ENCODE measurements at places on chromosomes 5 and 9.

- DNase-seq, result no peak
Measured at GRCh38 chr9:126705767-126706697, 92.3 kb downstream of the LMX1B start.

GRCh38 chr9:109242741-109243140 is 75.7 kb upstream of the FRRS1L start:
- DNase-seq, result no peak

- no peak for DNase-seq
Measured at GRCh38 chr9:35415402-35416097, 74.4 kb upstream of the RUSC2 start.

- DNase-seq, result no peak
Measured at GRCh38 chr5:36178524-36178890, 26.6 kb downstream of the SKP2 start.

- DNase-seq, result no peak
Measured at GRCh38 chr5:36041537-36041845, 25.2 kb downstream of the UGT3A2 start.

- no peak for DNase-seq
Measured at GRCh38 chr5:138542180-138542955, 668 bp downstream of the ETF1 start.

GRCh38 chr9:102779356-102779755 is 215.8 kb upstream of the CYLC2 start:
- DNase-seq, result no peak

GRCh38 chr5:133106343-133106742 is 54.5 kb downstream of the HSPA4 start:
- DNase-seq, result no peak

GRCh38 chr9:38526591-38526990 is 93.8 kb downstream of the ANKRD18A start:
- no peak for DNase-seq

DNA sequence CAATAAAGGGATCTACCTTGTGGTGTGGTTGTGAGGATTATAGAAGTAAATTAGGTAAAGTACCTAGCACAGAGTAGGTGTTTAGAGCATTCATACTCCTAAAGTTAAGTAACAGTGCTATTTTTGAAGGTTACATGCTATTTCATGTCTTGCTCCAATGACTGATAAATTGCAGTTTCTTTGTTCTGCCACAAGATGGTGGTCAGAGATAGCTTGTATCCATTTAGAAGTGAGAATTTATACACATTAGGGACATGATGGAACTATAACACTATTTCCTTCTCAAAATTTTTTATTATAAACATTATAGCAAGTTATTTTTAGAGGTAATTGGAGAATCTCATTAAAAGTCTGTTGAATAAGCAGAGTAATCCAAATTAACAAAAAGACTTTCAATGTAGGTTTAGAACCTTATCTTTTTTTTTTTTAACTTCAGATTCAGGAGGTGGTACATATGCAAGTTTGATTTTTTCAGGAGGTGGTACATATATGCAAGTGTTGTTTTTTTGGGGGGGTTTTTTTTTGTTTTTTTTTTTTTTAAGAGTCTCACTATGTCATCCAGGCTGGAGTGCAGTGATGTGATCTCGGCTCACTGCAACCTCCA is 17.1 kb downstream of the MTREX start:
- no peak for DNase-seq

DNA sequence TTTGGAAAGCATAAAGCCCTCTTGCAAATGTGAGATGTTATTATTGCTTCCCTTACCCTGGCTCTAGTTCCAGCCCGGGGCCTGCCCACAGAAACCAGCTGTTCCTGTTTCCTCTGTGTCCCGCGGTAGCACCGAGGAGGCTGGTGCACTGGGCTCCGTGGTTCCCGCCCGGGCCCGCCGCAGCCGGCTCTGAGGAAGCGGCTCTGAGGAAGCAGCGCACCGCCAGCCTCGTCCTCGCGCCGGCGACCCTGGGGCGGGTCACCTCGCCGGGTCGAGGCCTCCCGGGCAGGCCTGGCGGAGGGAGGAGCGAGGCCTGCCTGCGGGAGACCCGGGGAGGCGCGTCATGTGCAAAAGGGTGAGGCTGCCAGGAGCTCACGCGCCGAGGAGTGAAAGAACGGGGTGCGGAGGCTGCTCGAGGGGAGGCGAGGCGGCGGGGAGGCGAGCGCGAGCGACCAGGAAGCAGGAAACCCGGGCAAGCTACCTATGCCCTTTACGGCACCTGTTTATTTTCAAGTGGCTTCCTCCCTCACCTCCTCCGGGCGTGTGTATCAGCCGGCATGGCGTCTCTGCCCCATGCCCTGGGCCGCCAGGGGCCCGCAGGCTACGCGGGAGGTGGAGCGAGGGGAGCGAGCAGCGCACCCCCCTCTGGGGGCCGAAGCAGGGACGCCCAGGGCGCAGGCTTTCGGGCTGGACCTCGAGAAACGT is 61.3 kb upstream of the MEGF10 start:
- no peak for DNase-seq

GRCh38 chr9:98610211-98610610 is 98.5 kb downstream of the GABBR2 start:
- no peak for DNase-seq

GRCh38 chr9:12809720-12810119 is 34.9 kb downstream of the LURAP1L start:
- DNase-seq, result no peak

DNA sequence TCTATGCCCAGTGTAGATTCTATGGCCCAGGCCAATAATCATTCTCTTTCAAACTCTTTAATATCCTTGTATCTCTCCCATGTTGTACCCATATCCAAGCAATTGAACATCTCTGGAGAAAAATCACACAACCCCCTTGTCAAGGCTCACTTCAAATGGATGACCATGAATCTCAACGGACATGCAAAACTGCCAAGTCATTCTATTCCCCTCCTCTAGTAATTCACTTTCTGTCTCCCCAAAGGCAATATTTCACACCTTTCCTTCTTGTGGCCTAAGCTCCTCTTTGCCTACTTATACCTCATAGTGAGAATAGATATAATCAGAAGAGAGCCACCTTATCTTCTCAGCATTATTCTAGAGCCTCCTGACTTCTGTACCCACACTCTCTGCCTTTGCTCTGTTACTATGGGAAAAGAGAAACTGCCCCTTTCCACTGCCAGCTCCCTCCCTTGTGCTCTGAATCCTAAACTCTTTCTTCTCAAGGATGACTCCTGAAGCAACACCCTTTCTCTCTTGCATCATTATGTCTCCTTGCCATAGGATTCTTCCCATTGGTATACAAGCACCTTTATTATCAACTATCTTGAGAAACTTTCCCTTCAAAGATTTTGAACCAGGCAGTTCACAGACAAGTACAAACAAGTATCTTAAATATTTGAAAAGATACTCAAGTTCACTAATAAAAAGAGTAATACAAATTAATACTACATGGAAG is 66.1 kb downstream of the RPS23 start:
- no peak for DNase-seq

DNA sequence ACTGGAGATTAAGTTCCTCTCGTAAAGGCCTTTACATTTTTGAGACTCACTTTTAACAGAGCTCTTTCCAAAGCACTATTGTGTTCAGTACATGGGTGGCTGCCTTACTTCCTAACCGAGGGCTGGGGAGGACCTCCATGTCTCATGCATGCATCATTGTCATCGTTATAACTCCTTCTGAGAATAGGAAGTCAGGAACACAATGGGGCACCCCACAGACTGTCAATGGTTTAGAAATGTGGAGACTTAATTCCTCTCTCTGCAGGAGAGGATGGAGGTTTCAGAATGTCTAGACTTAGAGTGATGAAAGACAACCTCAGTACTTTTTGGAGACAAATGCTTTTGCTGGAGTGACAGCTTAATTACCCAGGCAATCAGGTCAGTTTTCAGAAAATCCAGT is 83.9 kb downstream of the PRLR start:
- no peak for DNase-seq

GRCh38 chr9:110797611-110798010 is 129.0 kb downstream of the MUSK start:
- DNase-seq, result no peak

GRCh38 chr9:128275198-128276007 is at the start of gene GOLGA2:
TSS of gene GOLGA2 (minus strand) at chr9:128276007. CDS start at chr9:128275976, 31 bp downstream.
- DNase-seq, result no peak

- peak; percentile 81 for DNase-seq
Measured at GRCh38 chr5:102341681-102342288, 45.7 kb upstream of the SLCO4C1 start.

DNA sequence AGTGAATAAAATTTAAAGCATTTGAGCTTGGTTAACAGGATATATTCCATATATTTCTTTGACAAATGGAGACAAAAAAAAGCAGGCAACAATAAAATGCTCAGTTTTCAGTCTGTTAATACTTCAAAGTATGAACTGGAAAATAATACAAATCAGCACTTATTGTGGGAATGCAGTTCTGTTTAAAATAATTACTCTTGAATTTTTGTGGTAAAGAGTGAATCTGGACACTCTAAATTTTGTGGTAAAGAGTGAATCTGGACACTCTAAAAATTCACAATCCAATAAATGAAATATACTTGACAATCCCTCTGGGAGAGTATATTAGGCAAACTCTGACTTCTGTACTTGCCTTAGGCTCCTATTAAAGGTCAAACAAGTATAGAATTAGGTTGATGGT is 141.9 kb upstream of the RASA1 start:
- no peak for DNase-seq

- DNase-seq, result no peak
Measured at GRCh38 chr5:179336871-179337795, 8.1 kb downstream of the ADAMTS2 start.

DNA sequence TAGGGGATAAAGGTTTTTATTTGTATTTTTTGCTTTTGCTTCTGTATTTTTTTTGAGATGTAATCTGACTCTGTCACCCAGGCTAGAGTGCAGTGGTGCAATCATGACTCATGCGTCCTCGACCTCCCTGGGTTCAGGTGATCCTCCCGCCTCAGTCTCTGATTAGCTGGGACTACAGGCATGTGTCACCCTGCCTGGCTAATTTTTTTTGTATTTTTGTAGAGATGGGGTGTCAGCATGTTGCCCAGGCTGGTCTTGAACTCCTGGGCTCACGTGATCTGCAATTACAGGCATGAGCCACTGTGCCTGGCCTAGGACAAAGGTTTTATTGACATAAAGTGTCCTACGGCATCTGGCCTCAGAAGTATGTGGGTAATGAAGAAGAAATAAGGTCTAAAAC is 297.1 kb upstream of the C9orf72 start:
- no peak for DNase-seq

GRCh38 chr5:72191404-72191803 is 84.1 kb downstream of the MAP1B start:
- no peak for DNase-seq

GRCh38 chr5:139910036-139910435 is 114.4 kb downstream of the PSD2 start:
- DNase-seq, result no peak

Data from NCI-H1105 (cell line).